Iris pigment epithelial cell (primary cell): ENCODE measurements at places on chromosomes 11 and 22.

- DNase-seq, result no peak
These were observed 529.6 kb downstream of the NTM start for GRCh38 chr11:131899950-131900580.

DNA sequence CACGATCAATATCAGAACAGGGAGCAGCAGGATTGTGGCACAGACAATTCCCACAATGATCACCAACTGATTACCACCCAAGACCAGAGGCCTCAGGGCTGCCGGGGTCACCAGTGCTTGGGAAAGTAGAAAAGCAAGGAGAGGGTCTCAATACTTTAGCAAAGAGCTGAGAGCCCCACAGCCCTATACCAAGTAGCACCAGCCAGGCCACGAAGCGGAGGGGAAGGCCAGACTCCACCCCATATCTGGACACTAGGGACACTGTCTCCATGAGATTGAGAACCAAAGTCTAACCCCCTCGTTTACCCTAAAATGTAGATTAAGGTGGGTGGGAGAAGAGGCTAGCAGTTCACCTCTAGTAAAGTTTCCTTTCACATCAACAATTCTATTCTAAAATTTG is 24.1 kb upstream of the SCN2B start:
- no peak for DNase-seq

- peak; percentile 70 for DNase-seq
These were observed 53.0 kb downstream of the MICAL2 start for GRCh38 chr11:12163181-12163941.

- no peak for DNase-seq
These were observed 70.5 kb downstream of the LUZP2 start for GRCh38 chr11:24567380-24567779.

DNA sequence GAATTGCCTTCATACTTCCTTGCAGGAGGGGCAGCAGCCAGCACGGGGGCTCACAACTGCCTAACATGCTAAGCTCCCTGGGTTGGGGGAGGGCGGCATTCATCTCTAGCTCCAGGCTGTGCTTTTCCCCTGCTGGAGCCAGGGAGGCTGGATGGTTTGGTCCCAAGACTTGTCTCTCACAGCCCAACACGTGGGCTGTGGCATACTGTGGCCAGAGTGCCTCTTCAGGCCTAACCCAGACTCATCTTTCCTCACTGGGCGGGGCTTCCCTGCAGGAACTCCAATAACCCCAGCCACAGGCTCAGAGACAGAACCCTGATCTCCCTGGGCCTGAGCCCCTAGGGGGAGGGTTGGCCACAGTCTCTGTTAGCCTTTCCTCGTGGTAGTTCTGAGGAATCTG is 121.9 kb upstream of the PLET1 start:
- DNase-seq, result no peak

DNA sequence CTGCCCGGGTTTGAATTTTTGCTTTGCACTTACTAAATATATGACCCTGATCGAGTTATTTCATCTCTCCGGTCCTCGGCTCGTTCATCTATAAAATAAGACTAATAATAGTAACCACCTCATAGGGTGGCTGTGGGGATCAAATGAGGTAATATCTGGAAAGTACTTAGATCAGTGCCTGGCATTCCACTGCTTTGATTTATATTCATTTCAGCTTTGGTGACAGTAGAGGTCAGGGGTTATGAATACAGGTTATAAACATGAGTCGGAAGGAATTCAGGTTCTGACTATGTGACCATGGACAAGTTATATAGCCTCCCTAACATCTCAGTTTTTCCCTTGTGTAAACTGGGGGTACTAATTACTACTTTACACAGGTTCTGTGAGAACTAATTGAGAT is 2.9 kb upstream of the TEAD1 start:
- DNase-seq, result peak; percentile 6

DNA sequence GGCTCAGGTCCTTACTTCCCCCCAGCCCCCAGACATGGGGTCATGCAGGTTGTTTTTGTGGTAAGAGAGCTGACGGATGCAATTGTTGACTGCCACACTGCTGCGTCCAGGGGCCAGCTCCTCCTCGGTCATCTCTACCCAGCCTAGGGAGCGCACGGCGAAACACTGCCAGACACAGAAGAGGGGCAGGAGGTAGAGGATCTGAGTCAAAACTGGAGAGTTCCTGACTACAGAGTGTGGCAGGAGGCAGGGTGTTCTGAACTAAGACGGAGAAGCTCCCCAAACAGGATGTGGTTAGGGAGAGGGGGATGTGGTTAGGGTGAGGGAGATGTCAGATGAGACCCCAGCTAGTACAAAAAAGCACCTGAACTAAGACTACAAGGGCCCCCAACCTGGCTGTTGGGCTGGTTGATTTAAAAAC is 12.3 kb downstream of the SMPD1 start:
- peak; percentile 57 for DNase-seq

DNA sequence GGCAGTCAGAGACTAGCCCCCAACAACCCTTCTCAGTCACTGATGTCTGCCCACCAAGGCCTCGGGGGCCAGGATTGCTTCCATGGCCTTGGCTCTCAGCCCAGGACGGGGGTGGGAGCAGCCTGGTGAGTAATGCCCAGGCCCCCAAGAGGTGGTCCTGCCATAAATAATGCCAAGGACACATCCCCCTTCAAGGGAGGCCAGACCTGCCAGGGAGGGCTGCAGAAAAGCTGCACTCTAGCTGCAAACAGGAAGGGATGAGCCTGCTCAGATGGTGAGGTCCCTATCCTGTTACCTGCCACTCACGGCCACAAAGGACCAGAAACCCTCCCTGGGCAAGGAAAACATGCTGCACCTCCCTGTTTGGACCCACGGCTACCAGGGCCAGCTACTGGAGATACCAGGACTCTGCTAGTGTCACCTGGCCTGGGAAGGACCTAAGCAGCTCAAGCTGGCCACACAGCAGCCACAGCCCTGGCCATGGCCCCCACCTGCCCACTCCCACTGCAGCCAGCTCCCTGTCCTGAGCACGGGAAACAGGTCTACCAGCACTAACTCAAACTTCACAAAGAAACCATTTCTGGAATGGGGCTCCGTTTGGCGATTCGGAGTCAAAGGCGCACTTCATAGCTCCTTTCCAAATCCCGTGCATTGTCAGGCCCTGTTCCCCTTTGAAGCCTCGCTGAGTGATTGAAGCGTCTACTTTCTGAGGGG is 12.1 kb downstream of the GNB1L start:
- DNase-seq, result no peak

DNA sequence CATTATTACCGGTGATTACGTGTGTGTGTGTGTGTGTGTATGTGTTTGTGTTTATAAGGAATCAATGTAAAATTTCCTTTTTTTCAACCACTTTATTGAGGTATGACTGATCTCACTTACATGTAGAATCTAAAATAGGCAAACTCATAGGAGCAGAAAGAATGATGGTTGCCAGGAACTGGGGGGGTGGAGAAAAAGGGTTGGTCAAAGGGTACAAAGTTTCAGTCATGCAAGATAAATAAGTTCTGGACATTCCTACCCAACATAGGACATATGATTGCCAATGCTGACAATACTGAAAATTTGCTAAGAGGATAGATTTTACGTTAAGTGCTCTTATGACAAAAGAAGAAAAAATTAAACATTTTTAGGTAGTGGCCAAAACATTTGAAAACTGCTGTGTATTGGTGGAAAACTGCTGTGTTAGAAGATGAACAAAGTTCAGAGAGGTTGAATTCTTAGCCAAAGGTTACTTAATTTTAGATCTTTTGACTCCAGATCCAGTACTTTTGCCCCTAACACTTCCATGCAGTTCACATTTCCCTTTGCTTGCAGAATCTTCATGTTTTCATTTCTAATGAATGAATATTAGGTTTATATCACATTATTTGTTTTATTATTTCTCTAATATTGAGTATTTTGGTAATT is 49.5 kb downstream of the NNMT start:
- DNase-seq, result no peak

GRCh38 chr11:110467556-110467955 is 37.8 kb downstream of the FDX1 start:
- no peak for DNase-seq

- DNase-seq, result peak; percentile 53
These were observed 28.3 kb upstream of the IGSF22 start for GRCh38 chr11:18754308-18754707.

GRCh38 chr22:42754658-42755057 is 34.0 kb upstream of the A4GALT start:
- no peak for DNase-seq

DNA sequence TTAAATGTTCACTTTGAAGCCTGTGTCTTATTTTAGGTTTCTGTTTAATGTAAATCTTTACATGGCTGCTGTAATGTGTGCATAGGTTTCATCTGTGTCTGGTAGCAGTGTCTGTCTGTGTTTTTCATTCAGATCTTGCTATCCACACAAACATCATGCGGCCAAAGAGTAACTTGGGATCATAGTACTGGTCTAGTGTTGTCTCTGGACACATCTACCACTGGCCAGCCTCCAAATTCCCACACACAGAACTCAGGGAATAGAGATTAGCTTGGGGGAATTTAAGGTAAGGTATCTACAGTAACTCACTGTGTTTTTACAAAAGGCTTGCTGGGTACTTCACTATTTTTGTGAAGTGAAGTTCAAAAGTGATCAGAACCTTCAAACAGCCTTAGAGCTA is 32.1 kb upstream of the ZNF143 start:
- DNase-seq, result no peak

- DNase-seq, result no peak
These were observed 65.1 kb upstream of the LDLRAD3 start for GRCh38 chr11:35878741-35879140.

DNA sequence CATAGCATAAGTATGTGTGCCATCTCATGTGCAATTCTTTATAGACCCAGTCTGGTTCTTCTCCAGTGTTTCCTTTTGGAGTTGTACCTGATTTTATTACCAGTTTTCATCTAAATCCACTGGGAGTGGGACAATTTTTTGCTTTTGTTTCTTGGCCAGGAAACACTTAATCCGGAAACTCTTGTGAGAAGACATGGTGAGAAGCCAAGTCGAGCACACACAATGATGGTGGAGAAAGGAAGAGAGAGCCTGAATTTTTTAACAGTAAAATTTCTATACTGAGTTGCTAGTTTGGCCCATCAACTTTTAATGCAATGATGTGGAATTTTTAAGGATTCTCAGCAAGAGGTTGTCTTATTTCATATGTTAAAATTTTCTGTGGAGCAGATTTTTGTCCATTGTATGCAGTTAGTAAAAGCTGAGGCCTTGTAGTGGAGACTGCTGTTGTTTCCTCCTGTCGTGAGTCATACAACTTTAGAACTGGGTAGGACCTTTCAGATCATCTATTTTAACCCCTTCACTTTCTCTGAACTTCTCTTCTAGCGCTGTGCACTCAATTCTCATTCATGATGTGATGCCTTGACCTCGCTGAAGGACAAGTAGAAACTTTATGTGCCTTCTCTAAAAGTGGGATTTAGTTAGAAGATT is 17.1 kb downstream of the FAR1 start:
- peak; percentile 37 for DNase-seq

DNA sequence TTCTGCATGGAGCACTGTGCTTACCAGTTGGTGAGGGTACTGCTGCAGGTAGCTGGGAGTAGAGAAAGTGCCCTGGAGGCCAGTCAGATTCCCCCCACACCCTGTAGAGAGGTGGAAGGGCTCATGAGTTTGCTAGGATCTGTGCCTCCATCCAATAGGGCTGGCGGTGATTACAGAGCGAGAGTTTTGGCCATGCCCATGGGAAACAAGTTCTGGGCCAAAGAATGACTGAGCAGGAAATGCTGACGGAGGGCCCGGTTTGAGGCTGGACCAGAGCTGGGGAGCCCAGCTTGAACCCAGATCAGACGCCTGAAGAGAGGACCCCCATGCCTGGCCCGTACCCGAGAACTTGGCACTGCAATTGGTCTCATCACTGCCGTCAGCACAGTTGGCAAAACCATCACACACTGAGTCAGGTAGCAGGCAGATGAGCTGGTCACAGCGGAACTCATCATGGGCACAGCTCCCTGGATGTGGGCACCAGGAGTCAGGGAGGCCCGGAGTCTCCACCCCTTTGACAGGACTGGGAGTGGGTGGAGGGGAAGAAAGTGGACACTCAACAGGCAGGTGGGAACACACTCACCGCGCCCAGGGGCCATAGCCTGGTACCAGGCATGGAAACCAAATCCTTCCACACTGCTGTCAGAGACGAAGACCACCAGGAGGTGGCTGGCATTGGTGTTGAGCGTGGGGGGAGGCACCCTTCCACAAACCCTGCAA is 2.1 kb downstream of the MFRP start:
- DNase-seq, result no peak

DNA sequence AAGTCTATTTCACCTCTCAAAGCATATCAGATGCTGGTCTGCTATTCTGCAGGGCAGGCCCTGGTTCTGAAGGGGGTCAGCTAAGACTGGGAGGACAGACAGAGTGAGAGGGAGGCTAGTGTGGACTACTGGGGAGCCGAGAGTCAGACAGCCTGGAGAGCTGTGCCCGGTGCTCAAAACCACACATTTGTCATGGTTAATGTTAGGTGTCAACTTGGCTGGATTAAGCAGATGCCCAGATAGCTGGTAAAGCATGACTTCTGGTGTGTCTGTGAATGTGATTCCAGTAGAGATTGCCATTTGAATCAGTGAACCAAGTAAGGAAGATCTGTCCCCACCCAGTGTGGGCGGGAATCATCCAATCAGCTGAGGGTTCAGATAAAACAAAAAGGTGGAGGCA is 102.6 kb downstream of the SNX19 start:
- DNase-seq, result no peak

DNA sequence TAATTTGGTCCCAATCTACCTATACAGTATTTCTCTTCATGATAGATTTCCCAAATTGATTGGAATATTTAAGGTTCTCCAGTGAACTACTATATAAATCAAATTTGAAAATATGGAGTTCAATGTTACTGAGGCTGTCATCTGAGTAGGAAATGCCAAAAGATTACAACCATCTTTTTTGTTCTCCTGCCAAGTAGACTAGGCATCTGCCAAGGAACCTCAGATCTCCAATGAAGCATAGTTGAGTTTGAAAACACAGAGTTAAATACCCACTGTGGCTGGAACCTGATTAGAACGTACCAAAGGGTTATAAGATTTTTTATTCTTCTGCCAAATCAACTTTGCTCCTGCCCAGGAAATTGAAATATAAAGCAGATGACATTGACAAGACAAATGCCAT is 330.9 kb downstream of the CNTN5 start:
- DNase-seq, result peak; percentile 67

GRCh38 chr11:117332843-117333242 is 5.2 kb downstream of the CEP164 start:
- no peak for DNase-seq

GRCh38 chr11:72634472-72635095 is 39.6 kb downstream of the PDE2A start:
- DNase-seq, result no peak

GRCh38 chr22:25996669-25997068 is 172.6 kb upstream of the SEZ6L start:
- no peak for DNase-seq
